ENCODE measurements at places on chromosomes 5 and 9. TPM values are rescaled to one million over a fixed set of nuclear protein-coding genes. Genes with fewer than 3 reads are reported as not detected.

DNA sequence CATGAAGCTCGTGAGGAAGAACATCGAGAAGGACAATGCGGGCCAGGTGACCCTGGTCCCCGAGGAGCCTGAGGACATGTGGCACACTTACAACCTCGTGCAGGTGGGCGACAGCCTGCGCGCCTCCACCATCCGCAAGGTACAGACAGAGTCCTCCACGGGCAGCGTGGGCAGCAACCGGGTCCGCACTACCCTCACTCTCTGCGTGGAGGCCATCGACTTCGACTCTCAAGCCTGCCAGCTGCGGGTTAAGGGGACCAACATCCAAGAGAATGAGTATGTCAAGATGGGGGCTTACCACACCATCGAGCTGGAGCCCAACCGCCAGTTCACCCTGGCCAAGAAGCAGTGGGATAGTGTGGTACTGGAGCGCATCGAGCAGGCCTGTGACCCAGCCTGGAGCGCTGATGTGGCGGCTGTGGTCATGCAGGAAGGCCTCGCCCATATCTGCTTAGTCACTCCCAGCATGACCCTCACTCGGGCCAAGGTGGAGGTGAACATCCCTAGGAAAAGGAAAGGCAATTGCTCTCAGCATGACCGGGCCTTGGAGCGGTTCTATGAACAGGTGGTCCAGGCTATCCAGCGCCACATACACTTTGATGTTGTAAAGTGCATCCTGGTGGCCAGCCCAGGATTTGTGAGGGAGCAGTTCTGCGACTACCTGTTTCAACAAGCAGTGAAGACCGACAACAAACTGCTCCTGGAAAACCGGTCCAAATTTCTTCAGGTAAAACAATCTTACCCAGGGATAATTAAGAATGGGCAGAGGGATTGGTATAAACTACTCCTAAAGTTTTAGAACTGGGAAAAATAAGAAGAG, 12.9 kb downstream of the ITGA1 start:
- peak; percentile 82 for DNase-seq

- DNase-seq: no peak
These were observed 2.7 kb downstream of the TTLL11 start for GRCh38 chr9:122090287-122090883.

DNA sequence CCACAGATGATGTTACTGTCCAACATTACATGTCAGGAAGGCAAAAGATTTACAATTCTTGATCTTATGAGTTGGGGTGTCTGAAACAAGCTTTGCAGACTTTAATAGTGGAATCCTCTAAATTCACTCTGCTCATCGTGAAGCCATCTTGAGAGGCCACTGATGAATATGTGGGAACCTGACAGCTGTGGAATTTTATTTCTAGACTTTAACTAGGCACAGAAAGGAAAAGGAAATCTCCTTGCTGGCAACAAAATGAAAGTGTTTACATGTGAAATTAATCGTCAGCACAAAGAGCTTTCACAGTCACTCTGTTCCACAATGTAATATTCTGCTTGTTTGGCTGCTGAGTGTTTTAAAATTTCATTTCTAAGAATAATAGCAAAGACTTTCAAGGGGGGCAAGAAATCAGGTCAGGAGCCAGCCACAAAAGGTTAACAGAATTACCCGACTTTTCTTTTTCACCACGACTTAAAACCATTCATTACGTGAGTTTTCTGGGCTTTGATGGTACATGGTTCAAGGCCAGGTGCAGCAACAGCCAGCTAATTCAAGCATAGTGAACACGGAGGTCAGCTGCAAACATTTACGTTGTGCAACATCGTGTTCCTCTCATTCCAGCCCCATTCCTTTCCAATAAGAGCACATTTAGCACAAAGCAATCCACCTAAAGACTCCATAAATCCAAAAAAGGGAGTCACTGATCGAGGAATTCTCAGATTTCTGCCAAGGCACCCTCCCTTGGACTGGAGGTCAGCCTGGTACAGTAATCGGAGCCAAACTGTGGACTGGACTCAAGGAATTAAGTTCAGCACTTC, 14.6 kb downstream of the NREP start:
- peak; percentile 93 for DNase-seq

DNA sequence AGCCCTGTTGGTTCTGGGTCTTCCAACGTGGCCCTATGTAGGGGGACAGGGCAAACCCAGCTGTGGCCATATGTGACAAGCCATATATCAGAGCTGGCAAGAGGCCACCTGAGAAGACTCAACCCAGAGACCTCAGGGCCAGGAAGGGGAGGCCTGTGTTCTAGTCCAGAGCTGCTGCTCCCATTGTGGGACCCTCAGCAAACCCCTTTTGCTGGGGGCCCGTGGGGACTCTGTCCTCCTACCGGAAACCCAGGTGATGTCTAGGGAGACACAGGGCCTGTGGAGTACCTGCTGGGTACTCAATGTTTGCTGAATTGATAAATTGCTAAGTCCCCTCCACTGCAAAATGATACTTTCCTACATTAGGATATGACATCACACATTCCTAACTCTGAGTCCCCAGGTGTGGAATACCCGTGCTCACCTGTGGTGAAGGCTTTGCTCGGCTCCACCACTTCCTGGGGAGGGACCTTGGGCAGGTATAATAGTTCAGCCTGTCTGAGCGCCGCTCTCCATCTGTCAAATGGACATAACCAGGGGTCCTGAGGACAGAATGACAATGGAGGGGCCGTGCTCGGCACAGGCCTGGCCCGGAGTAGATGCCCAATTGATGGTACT, 38.4 kb upstream of the ASS1 start:
- no peak for DNase-seq

FNIP1 gene
- 34.1 TPM for total RNA-seq

DNA sequence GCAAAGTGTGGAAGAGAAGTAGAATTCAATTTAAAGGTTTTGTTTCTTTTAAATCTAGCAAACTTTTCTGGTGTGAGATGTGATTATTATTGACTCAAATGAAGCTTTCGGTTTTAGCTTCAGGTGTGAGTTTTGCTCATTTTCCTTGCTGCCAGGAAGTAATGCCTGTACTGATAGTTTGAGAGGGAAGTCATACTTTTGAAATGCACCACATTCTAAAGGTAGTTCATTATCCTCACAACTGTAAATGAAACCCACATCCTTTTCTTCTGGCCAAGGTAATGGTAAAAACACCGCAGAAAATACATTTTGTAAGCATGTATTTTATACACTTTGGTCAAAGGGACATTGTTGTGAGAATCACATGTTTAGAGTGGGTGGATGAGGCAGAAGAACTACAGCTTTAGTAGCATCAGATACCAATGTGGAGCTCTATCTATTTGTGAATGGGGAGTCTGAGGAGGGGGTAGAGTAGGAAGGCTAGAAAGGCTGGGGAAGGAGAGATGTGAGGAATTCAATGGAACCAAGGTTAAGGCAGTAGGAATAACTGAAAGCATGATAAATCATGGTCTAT, 167.0 kb upstream of the CDKN2B start:
- no peak for DNase-seq

All from IMR-90 (cell line).